ENCODE measurements at places on chromosomes 13 and 19.

- no peak for DNase-seq
Observed at GRCh38 chr13:79407349-79407979, 1.4 kb upstream of the RBM26 start.

GRCh38 chr19:7326105-7326877, 22.4 kb upstream of the ARHGEF18 start:
- peak; percentile 5 for DNase-seq

- no peak for DNase-seq
Observed at GRCh38 chr13:108851660-108852059, 222.2 kb downstream of the MYO16 start.

DNA sequence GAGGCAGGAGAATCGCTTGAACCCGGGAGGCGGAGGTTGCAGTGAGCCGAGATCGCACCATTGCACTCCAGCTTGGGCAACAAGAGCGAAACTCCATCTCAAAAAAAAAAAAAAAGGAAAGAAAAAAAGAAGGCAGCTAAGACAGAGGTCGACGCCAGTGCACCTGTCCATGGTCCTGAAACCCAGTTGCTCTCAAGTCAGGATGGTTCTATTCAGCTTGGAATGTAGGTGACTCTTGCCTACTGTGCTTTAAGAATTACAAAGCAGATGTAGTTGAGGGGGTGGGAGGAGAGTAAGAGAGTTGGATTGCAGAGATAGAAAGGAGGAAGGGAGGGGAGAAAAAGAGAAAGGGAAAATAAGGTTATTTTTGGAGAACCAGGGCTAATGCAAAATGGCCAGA, 18.7 kb downstream of the CACNG7 start:
- peak; percentile 57 for DNase-seq

- no peak for DNase-seq
Observed at GRCh38 chr13:100521851-100522617, 66.6 kb downstream of the GGACT start.

DNA sequence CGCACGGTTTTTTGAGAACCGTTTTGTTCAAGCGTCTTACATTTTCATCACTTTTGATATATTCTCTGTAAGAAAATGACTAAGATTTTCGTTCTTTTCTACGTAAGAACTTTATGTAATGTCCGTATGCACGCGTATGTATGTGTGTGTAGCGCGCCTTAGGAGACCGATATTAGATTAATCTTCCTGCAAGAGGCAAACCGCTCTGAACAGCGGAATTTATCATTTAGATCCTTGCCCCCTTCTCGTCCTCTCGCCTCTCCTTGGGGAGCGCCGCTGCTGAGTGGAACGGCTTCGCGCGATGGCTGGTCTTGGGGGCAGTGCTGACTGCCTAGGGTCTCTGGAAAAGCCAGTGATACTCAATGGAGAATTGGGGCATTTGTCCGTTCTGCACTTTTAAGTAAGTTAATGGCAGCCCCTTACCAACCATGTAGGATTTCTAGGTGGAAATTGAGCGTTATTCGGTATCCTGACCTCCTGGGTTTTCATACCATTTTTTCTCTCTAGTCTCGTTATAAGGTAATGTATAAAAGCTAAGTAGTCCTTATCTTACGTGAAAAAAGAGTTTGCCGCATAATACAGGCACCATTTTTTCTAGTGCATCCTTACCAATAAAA, 4.7 kb downstream of the MAB21L1 start:
- DNase-seq: peak; percentile 29

- DNase-seq: no peak
Observed at GRCh38 chr19:6739883-6740588, 556 bp downstream of the TRIP10 start.

DNA sequence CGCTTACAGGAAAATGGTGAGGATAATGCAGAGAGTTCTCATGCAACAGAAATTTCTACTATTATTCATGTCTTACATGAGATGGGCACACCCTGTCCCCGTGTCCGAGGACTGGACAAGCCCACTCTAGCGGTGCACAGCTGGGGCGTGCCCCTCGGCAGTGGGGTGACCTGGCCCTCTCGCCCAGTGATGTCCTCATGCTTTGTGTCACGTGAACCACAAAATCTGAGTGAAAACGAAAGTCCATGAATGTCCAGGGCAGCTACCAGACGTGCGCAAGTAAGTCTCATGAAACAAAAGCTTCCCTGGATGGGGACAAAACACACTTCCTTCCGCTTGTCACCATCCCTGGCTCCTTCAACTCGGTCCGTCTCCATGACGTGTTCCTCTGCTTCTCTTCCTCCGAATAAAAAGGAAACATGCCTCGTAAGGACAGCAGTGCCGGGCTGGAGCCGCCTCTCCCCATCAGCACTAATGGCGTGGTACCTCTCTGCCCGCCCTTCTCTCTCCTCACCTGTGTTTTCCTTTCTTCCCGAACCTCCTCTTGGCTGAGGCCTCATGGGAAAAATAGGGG, 45.6 kb downstream of the ANKRD10 start:
- DNase-seq: no peak

DNA sequence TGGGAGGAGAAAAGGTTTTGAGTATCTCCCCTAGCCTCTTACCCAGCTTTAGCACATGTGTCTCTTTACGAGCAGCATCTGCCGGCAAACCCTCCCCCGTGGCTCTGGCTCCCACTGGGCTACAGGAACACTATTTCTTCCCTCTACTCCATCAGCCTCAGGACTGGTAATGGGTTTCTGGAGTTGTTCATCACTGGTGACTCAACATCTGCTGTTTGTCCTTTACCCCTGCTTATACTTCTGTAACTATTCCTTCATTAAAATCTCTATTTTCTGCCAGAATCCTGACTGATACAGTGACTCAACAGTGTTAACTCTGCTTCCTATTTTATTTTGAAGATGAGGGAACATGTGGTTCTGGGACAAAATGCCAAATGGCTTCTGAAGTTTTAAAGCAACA, 437.3 kb upstream of the HTR2A start:
- DNase-seq: peak; percentile 96

DNA sequence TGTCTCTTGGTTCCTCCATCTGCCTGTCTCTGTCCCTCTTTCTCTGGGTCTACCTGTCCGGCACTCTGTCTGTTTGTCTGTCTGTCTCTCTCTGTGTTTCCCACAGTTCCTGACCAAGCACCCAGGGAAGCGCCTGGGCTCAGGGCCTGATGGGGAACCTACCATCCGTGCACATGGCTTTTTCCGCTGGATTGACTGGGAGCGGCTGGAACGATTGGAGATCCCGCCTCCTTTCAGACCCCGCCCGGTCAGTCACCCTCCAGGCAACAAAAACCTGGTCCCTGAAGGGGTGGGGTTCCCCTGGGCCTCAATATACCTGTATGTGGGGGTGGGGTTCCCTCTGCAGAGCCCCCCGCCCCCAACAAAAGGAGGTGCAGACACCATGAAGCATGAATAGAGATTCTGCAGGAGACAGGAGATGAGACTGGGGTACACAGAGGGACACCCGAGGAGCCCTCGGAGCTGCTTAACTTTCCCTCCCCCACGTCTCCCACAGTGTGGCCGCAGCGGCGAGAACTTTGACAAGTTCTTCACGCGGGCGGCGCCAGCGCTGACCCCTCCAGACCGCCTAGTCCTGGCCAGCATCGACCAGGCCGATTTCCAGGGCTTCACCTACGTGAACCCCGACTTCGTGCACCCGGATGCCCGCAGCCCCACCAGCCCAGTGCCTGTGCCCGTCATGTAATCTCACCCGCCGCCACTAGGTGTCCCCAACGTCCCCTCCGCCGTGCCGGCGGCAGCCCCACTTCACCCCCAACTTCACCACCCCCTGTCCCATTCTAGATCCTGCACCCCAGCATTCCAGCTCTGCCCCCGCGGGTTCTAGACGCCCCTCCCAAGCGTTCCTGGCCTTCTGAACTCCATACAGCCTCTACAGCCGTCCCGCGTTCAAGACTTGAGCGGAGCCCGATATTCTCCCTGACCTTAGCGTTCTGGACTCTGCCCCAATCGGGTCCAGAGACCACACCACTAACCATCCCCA, 2.6 kb upstream of the CACNG7 start:
- DNase-seq: no peak

DNA sequence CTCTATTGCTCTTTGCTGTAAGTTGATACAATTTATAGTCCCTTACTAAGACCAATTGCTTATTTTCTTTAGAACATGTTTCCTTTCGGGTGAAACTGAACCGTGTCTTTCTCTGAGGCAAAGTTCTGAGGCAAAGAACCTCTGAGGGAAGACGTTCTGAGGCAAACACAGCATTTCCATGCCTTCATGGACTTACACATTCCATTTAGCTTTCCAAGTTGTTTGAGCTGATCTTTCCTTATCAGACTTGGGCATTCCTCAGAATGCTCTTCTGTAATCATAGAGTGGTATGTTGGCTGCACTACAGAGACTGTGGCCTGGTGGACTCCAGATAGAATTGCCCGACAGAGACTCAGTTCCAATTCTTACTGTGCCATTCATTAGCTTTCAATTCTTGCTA, 579.1 kb downstream of the KCTD12 start:
- no peak for DNase-seq

- peak; percentile 66 for DNase-seq
Observed at GRCh38 chr13:50198508-50198907, 183.3 kb downstream of the KCNRG start.

- DNase-seq: peak; percentile 0
Observed at GRCh38 chr13:108609353-108609752, 20.1 kb upstream of the MYO16 start.

- no peak for DNase-seq
Observed at GRCh38 chr19:50513746-50514345, at the start of gene ASPDH. Gene ASPDH (minus strand): TSS chr19:50513913. CDS start chr19:50513823, 90 bp downstream.

DNA sequence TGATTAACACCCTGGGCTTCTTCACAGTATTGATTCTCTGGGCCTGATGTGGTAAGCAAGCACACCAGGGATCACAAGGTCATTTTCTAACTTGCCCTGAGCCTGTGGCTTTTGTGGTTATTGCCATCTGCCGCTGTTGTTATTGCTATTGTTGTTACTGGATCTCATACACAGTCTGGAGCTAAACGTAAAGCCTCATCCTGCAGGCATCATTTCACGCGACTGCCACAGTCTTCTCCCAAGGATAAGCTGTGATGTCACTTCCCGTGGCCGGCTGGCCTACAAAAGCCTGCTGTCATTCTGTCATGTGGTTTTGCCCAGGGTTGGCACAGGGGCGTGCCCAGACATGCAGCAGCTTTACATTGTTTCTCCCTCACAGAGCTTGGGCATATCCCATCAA, 154.0 kb upstream of the GPR12 start:
- peak; percentile 2 for DNase-seq

DNA sequence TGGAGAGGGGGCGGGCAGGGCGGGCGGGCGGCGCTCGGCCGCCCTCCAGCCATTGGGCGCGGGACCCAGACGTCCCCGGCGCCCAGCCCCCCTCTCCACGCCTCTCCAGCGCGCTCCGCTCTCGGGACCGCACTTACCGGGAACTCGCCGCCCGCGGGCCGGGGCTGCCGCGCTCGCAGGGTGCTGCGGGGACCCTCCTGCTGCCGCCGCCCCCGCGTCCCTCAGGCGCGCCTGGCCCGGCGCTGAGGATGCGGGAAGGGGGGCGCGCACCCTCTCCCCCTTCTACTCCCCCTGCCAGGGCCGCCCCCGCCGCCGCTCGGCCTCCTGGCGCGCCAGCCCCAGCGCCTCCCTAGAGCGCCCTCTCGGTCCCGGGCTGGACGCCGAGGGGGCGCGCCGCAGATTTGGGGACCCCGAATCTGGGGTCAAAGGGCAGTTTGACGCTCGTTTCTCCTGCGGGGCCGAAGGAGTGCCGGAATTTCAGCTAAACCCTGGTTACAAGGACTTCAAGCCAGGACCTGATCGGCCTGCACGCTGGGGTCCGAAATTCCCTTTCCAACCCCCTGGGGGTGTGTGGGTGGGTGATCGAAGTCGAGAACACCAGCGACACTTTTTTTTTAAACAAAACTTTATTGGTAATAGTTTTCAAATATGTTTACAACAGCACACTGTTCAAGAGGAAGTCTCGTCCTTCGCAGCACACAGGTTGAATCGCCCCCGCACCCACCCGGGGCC, 696 bp upstream of the SAMD1 start:
- peak; percentile 60 for DNase-seq

DNA sequence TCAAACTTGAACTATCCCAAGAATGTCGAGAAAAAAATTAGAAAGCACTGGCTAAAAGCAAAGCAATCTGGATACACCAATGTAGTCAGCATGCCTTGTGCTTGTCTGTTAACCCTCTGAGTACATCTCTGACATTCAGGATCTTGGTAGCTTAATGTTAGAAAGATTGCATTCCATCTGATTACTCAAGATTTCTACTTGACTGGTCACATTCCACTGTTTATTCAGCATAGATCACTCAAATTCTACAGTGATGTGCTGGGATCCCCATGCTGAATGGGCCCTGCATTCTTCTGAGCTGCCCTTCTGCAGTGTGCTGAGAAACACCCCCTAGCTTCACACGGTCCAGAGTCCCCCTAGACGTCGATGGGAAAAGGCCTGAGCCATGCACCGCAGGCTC, 295.4 kb upstream of the MAB21L1 start:
- peak; percentile 98 for DNase-seq

DNA sequence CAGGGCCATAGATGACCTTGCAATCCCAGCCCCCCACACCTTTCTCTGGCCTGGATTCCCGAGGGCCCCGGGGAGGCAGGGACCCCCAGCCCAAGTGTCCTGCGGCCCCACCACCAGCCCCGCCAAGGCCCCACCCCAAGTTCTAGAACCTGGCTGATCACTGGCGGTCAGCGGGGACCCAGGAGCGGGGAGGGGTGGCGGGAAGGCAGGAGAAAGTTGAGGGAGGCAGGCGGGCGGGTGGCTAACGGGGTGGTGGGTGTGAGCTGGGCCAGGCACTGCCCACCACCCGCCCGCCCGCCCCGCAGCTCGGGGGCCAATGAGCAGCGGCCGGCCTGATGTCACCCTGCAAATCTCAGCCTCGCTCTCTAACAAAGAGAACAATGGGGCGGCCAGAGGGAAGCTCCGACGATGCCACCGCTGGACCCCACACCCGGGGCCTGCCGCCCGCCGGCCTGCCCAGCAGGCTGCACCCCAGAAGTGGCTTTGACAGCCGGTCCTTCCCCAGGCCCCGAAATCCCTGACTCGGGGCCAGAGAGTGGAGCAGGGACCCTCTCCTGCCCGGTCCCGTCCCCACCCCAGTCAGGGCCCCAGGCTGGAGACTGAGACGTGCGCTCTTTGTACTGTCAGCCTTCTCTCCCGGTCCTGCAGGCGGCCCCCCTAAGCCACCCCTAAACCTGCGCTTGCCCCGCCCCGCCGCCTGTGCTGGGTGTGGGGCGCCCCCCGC, 1.6 kb downstream of the MEX3D start:
- peak; percentile 78 for DNase-seq

GRCh38 chr13:75299246-75299645, 182.7 kb downstream of the TBC1D4 start:
- no peak for DNase-seq

DNA sequence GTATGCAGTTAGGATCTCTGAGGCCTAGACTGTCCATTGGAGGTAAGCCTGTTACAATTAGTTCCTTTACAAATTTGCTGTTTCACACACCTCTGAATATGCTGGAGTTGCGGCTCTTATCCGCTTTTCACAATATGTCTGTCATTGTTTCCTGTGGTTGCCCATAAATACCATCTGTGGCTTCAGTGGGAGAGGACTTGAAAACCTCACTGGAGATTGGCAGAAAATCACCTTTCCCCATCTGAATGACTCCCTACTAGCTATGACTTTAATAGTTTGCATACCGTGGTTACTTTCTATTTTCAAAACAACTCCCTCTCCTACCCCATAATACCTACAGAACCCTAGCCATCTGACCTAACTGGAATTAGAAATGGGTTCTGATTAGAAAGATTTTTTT, 454.3 kb downstream of the PCDH17 start:
- no peak for DNase-seq

GRCh38 chr19:35349614-35350521, 2.2 kb downstream of the FFAR1 start:
- no peak for DNase-seq
